ENCODE measurements at places on chromosomes 3 and 15.

DNA sequence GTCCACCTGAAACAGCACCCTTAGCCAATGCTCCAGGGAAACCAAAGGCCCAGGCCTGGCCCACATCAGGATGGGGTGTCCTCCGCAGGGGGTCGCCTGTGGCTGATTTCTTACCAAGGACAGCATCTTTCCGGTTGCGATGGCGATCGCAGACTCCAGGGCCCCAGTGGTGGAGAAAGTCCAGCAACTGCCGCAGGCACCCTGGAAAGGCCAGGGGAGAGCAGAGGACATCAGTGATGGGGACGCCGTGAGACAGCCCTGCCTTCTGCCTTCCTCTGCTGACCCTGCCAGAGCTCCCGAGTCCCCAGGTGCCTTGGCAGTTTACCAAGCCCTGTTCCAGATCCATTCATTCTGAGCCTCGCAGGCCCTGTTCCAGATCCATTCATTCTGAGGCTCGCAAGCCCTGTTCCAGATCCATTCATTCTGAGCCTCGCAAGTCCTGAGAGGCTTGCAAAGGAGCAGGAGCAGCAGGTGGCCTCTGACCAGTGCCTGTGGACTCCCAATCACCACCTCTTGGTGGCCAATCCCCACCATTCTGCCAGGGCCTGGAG is 12.5 kb downstream of the CTSH start:
- H3K4me1 ChIP-seq = no peaks in the 10 kb centered on the region
- no peak for DNase-seq
- H3K27me3 ChIP-seq = no peaks in the 10 kb centered on the region
- no peak overlapping the region for H3K4me3 ChIP-seq

DNA sequence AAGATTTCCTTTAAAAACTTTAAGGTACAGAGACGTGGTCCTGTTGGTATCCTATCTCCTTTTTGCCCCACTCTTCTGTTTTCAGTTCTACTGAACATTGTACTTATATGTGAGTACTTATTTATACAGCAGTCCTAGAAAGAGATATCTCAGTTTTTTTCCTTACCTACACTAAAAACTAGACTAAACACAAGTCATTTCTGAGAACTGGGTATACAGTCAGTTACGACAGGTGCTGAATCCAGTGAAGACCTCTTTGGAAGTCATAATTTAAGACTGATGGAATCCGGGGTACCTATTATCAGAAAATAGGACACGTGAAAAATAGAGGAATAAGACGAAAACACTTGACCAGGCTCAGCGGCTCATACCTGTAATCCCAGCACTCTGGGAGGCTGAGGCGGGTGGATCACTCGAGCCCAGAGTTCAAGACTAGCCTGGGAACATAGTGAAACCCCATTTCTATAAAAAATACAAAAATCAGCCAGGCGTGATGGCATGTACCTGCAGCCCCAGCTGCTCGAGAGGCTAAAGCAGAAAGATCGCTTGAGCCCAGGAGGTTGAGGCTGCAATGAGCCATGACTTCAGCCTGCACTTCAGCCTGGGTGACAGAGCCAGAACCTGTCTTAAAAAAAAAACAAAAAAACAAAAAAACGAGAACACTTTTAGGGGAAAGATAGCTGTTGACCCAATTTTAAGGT is 76.3 kb downstream of the KLHL25 start:
- no peaks in the 10 kb centered on the region for H3K4me1 ChIP-seq
- H3K4me3 ChIP-seq = no peak overlapping the region
- H3K27me3 ChIP-seq = no peaks in the 10 kb centered on the region
- no peaks in the 10 kb centered on the region for H3K36me3 ChIP-seq
- H3K27ac ChIP-seq = no peak overlapping the region

- H3K4me1 ChIP-seq = no peaks in the 10 kb centered on the region
- no peak for DNase-seq
- no peak overlapping the region for H3K4me3 ChIP-seq
- H3K27ac ChIP-seq = no peak overlapping the region
- no peaks in the 10 kb centered on the region for H3K27me3 ChIP-seq
- H3K36me3 ChIP-seq = no peaks in the 10 kb centered on the region
Observed at GRCh38 chr3:127428344-127428997, 140.6 kb upstream of the PRR20G start.

- H3K4me1 ChIP-seq = no peaks in the 10 kb centered on the region
- DNase-seq = no peak
- no peak overlapping the region for H3K4me3 ChIP-seq
- no peaks in the 10 kb centered on the region for H3K27me3 ChIP-seq
- H3K36me3 ChIP-seq = no peaks in the 10 kb centered on the region
Observed at GRCh38 chr15:23877502-23878412, 190.7 kb upstream of the NDN start.

DNA sequence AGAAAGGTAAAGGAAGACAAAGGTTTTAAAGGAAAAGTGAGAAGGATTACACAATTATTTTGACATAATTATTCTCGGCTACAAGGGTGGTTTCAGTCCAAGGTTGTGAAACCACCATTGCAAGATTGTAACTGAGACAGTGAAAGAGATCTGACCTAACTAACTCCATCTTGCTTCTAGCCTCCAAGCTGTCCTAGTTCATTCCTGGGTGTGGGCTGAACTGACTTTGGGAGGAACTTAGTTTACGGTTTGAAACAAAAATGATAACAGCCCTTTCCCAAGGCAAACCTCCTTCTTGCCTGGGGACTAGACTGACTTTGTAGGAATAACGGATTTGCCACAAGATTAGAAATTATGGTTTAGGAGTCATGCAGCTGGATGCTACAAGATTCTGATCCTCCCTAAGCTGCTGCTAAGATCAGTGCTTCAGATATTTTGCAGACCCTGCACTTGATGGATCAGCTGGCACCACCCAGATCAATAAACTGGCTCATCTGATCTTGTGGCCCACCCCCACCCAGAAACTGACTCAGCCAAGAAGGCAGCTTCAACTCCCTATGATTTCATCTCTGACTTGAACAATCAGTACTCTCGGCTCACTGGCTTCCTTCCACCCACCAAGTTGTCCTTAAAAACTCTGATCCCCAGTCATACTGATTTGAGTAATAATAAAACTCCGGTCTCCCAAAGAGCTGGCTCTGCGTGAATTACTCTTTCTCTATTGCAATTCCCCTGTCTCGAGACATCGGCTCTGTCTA is 57.7 kb upstream of the AADACL2 start:
- no peaks in the 10 kb centered on the region for H3K4me1 ChIP-seq
- H3K4me3 ChIP-seq = no peak overlapping the region
- DNase-seq = no peak
- H3K27me3 ChIP-seq = no peaks in the 10 kb centered on the region
- no peak overlapping the region for H3K27ac ChIP-seq

DNA sequence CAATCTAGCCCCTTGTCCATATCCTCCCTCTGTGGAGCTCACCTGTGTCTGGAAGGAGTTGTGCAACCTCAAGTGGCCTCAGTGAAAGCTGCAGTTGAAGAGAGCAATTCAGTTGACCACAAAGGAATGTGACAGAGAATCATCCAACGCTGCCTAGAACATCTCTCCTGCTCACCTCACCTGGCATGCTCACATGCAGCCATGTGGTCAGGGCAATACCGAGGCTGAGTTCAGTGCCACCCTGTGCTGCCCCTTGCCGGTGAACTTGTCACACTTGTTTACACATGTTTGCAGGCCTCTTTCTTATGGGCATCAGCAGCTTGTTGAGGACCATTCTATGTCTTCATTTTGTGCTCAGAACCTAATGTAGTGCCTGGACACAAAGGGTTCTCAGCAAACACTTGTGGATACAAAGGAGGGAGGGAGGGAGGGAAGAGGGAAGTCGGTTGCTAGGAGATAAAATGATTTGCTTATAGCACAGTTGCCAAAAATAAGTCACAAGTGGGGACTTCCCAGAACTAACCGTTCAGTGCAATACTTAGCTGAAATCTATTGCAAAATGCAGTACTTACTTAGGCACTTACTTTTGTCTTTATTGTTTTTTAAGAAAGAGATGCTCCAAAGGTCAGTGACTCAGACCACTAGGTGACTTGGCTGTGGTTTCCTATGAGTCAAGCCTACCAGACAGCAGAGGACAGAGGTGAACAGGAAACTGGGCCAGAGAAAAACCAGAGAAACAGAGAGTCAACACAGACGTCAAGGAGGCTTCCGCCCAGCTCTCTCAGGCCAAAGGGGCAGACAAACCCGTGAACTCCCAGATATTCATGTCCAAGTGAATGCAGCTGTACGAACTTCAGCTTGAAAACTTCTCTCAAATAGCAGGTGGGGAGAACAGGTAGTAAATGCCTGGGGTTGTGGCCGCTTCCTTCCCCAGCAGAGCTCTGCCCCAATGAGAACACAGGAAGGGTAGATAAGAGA is 227.8 kb upstream of the CTNNB1 start:
- no peaks in the 10 kb centered on the region for H3K4me1 ChIP-seq
- no peak overlapping the region for H3K4me3 ChIP-seq
- no peak for DNase-seq
- H3K27me3 ChIP-seq = no peaks in the 10 kb centered on the region
- H3K36me3 ChIP-seq = no peaks in the 10 kb centered on the region

- no peaks in the 10 kb centered on the region for H3K27me3 ChIP-seq
- H3K4me3 ChIP-seq = no peak overlapping the region
- no peaks in the 10 kb centered on the region for H3K36me3 ChIP-seq
- no peak for DNase-seq
- peaks cover 3% of the 10 kb centered on the region for H3K4me1 ChIP-seq
Observed at GRCh38 chr3:193971261-193971751, 164.6 kb upstream of the HES1 start.
